CD4-positive, alpha-beta T cell treated with Interleukin-15 for 4 hours (primary cell): ENCODE measurements at places on chromosomes 11 and 22.

DNA sequence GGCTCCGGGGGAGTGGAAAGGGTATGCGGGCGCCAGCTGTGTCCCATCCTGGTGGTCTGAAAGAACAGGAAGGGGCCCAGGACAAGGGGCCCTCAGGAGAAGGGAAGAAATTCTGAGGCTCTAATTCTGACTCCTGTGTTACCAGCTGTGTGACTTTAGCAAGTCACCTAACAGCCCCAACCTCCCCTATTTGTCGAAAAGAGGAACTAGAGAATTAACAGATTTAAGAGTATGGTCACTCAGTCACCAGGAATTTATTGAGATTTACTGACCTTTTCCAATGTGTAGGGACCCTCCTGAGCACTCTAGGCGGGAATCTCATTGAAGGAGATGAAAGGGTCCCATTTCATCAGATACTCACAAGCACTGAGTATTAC lies 14.6 kb downstream of the RPS6KA4 start:
- no peak for DNase-seq

GRCh38 chr11:122850076-122850631 lies 11.9 kb downstream of the CRTAM start:
- peak; percentile 53 for DNase-seq

- DNase-seq: no peak
These were observed 111.3 kb upstream of the PAX6 start for GRCh38 chr11:31922450-31922849.

DNA sequence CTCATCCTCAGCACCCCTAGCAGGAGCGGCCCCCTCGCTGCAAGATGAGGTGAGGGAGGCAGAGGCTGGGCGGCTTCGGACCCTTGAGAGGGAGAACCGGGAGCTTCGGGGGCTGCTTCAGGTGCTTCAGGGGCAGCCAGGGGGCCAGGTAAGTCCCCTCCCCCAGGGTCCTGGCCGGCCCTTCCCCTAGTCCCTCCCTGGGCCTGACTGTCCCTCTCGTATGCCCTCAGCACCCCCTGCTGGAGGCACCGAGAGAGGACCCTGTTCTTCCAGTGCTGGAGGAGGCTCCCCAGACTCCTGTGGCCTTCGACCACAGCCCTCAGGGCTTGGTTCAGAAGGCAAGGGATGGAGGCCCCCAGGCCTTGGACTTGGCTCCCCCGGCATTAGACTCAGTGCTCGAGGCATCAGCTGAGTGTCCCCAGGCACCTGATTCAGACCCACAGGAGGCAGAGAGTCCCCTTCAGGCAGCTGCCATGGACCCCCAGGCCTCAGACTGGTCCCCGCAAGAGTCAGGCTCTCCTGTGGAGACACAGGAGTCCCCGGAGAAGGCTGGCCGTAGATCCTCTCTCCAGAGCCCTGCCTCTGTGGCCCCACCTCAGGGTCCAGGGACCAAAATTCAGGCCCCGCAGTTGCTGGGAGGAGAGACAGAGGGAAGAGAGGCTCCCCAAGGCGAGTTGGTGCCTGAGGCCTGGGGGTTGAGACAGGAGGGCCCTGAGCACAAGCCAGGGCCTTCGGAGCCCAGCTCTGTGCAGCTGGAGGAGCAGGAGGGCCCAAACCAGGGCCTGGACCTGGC lies 4.0 kb downstream of the CCDC88B start:
- DNase-seq: no peak

DNA sequence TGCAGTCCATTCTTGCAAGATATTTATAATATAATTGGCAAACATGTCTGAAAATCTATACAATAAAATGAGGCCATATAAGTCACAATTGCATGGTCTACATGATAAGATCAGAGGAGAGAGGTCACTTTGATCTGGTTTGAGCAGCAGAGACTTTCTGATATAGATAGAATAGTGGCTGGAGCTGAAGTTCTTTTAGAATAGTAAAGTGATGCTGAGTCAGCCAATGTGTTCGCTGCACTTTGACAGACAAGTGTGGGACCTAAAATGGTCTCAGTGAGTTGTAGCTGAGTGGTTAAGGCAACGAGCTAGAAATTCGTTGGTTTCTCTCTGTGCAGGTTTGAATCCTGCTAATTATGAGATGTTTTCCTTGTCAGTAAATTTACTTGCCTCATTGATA lies 257.0 kb upstream of the C11orf87 start:
- DNase-seq: no peak

GRCh38 chr22:48743601-48744282 lies 1083.9 kb downstream of the BRD1 start:
- DNase-seq: no peak
